ENCODE measurements at places on chromosomes 6 and 20. TPM values are rescaled to one million over a fixed set of nuclear protein-coding genes. Genes with fewer than 3 reads are reported as not detected.

DNA sequence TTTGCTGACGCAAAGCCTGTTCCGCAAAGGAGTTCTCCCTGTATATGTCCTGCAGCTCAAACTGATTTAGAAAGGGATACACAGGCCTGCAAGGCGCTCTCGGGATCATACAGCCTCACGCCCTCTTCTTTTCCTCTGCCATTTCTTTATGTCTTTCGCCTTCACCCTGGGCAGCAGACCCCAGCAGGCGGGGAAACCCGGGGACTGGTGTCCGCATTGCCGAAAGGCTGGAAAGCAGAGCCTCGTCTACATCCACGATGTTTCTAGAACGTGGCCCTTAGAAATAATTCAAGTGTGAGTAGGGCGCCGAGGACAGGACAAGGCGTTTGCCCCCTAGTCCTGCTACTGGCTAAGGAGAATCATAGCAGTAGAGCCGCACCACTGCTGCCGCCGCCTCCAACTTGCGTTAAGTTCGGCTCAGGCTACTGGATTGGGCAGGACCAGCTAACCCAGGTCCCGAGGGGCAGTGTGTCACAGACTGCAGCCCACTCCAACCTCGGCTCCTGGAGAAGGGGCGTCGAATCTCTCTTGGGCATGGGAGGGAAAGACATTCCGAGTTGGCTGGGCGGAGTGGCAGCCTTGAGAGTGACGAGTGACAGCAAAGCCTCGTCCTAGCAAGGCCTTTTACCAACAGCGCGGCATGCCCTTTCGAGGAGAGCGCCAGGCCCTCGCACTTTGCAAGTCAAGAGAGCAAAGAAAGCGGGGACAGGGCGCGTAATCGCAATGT, 2.6 kb upstream of the TBX18 start:
- ATAC-seq = no peak

DNA sequence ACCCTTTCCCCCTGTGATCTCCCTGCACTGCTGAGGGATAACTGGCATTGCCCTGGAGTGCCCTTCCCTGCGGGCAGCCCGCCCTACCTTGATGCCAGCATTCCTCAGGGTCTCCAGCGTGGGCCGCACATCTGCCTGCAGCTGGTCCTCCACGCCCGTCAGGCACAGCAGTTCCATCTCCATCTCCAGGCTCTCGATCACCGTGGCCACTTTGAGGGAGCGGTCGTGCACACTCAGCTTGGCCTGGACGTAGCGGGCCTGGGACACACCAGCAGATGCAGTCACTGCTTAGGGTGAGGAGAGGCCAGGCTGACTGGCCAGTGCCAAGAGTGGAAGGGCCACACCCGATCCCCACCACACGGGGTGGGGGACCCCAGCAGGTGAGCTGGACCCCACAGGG, 82.6 kb upstream of the NFATC2 start:
- ATAC-seq = no peak

DNA sequence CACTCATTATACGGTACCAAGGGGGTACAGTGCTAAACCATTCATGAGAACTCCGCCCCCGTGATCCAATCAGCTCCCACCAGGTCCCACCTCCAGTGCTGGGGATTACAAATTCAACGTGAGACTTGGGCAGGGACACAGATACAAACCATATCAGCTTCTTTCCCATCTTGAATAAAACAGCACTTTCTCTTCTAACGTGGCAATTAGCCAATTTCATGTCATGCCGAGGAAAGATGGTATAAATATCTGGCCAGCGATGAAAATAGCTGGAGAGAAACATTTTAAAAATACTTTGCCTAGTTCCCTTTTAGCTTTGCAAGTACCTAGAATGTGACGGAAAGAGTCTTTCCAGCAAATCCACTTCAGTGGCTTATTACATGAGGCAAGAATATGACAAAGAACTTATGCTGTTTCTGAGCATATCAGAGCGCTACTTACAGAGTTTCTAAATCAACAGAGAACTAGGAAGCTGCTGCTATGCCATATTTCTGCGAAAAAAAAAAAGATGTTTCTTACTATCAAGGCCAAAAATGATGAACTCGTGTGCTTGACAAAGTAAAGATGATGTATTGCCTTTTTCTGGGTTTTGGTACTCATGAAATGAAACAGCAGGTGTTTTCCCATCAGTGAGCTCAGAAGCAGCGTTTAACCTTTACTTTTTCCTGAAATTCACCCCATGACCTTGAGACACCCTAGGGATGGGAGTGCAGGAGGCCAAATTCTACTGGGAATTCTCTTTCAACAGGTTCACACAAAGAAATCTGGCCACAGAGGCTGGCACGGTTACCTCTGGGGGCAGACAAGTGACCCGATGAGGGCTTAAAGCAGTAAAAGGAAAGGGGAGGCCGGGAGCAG, 37.9 kb downstream of the AGPAT4 start:
- ATAC-seq = peak; percentile 86

The HRH3 gene
- total RNA-seq = not detected

DNA sequence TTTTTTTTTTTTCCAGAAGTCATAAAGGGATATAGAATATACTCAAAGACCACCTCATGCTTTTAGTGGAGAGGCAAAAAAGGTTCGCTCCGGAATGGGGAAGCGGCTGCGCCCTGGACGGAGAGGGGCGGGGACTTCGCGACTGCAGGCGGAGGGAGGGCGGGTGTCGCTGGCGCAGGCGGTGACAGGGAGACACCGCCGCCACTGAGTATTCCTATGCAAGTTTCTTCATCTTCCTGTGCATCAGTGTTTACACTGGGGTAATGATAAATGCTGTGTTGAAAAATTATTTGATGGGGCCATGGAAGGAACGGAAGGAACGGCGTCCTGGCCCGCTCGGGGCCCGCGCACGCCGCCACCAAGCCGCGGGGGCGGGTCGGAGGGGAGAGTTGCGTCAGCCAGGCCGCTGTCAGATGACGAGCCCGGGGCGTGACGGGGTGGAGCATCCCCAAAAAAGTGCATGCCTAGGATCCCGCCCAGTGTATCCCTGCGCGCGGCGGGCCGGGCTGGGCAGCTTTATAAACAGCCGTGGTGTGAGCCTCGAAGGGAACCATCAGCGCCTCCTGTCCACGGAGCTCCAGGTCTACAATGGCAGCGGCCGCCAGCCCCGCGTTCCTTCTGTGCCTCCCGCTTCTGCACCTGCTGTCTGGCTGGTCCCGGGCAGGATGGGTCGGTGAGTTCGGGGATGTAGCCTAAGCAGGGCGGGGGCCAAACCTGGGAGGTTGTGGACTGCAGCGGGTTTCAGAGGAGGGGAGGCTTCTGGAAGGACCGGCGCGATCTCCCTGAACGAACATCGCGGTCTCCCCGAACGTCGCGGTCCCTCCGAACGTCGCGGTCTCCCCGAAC, at the start of gene ULBP1:
ULBP1 (plus strand) TSS at position 482 of the 846 bp plus-strand sequence; CDS start at position 589, 107 bp downstream.
- peak; percentile 87 for ATAC-seq

The BPI gene
- not detected for total RNA-seq

GRCh38 chr20:50904067-50904570, 27.1 kb downstream of the ADNP start:
- ATAC-seq = no peak

GRCh38 chr20:21322921-21323331, 19.8 kb downstream of the XRN2 start:
- ATAC-seq = peak; percentile 71

- ATAC-seq = no peak
Observed at GRCh38 chr20:14333721-14334120, 3.7 kb downstream of the FLRT3 start.

Data from activated T-helper 17 cell treated with anti-CD3 and anti-CD28 coated beads, Interleukin-2, amount 50 U/mL, for 72 hours (primary cell).